ENCODE measurements at places on chromosomes 16 and 17. TPM values are rescaled to one million over a fixed set of nuclear protein-coding genes. Genes with fewer than 3 reads are reported as not detected.

TMC8 gene
- total RNA-seq, result 0.68 TPM

PIRT gene
- total RNA-seq, result not detected

FLYWCH2 gene
- total RNA-seq, result 50.8 TPM

GPR142 gene
- total RNA-seq, result not detected

ITGB4 gene
- total RNA-seq, result 44.5 TPM

CDK3 gene
- total RNA-seq, result 5.8 TPM

PLCG2 gene
- 4.3 TPM for total RNA-seq

FBXW10 gene
- 0.95 TPM for total RNA-seq

YBX2 gene
- total RNA-seq, result 0.53 TPM

SGCA gene
- total RNA-seq, result 2.7 TPM

CDRT15L2 gene
- not detected for total RNA-seq

KRT32 gene
- total RNA-seq, result not detected

KRT13 gene
- total RNA-seq, result 0.19 TPM

SPATA32 gene
- total RNA-seq, result 0.21 TPM

KRT33B gene
- total RNA-seq, result 0.28 TPM

Measured in A549 treated with DMSO at 1 μM for 4 hours (cell line).